ENCODE measurements at places on chromosomes 13 and 19.

GRCh38 chr13:111858571-111858970 is 208.4 kb upstream of the SOX1 start:
- DNase-seq, result no peak

GRCh38 chr19:3976495-3977241 is 5.8 kb upstream of the DAPK3 start:
- no peak for DNase-seq

DNA sequence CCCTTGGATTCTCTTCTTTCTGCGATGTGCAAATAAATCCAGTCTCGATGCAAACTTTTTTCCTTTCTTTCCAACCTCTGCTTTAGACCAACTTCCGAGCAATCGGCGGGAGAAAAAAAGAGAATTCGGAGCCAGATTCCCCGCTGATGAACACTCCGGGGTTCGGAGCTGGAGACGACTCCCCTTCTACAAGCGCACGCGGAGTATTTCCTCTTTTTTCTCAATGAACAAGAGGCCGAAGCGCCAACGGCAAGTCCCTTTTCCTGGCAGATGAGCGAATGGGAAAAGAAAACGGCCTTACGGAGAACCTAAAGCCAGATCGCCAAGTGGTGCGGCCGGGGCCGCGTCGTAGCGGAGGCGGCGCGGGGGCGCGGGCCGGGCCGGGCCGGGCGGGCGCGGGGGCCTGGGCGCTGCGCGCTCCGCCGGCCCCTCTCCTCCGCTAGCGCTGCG is 250 bp downstream of the SPRY2 start:
- no peak for DNase-seq

- DNase-seq, result no peak
These were observed 8.9 kb downstream of the ZC3H4 start for GRCh38 chr19:47104680-47105079.

DNA sequence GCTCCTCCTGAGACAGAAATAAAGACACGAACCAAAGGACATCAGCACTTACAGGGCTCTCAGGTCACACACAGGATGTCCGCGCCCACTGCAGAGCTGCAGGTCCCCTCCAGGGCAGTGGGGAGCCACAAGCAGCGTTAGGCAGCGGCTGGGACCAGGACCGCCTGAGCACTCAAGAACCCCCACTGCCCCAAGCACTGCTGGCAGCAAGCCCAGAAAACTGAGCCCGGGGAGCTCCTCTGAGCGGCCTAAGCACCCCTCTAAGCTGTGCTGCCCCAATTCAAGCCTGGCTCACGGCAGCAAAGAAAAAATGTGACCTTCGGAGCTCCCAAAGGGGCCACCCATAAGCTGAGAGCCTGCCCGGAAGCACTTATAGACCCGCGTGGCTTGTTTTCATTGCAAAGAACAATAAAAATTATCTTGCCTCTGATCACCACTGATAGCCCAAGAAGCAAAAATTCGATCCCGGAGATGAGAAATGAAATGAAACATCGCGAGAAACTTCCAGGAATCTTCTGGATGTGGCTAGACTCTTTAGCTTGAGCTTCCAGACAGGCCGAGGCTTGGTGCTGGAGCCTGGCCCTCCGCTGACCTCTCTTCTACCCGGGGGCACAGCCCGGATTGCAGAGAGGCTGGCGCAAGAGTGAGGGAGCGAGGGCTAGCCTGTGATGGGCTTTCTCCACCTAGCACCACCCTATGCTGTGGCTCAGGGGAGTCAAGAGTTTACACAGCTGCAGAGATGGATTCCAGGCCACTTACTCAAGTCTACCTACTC is 6.3 kb downstream of the DPP9 start:
- DNase-seq, result no peak

DNA sequence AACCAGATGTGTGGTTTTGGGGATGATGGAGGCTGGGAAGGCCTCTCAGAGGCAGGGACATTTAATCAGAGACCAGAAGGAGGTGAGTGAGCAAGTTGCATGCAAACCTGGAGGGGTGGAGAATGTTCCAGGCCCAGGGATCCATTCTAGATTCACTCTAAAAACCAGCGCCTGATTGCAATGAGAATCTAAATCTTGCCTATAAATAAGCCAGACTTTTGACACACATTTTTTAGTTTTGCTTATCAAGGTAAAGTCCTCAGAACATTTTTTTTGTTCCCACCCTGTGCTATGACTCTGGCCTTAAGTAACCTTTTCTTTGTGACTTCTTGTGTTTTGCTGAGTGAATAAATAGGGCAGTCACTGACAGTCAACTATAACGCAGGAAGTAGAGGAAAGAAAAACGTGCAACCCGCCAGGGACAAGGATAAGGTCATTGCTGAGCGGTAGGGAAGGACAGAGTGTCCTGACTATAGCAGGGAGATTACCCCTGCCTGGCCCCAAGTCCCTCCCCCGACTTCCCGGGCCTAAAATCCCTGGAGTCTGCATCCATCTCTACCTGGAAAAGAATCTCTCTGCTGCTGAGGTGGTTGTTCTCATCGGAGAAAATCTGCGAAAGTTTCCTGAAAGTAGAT is 14.4 kb downstream of the RGL3 start:
- no peak for DNase-seq

- no peak for DNase-seq
These were observed 10.0 kb downstream of the CALM3 start for GRCh38 chr19:46610851-46611770.

DNA sequence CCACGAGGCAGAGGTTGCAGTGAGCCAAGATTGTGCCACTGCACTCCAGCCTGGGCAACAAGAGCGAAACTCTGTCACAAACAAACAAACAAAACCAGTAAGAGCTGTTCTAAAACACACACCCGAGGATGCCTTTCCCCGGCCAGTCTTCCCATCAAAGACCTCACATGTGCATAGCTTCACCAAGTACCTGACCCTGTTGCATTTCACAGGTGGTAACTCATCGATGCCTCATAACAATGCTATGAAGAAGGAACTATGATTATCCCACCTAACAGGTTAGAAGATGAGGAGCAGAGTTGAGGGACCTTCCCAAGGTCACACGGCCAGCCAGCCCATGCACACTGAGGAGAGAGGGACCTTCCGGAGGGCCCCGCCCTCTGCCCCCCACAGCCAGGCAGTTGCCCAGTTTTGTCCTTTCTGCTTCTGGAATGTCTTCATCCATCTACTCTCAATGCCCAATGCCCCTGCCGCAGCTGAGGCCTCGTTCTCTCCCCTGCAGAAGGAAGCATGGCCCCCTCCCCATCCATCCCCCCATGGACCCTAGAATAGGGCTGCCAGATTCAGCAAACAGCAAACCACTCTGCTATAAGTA is 16.8 kb upstream of the LENG8 start:
- no peak for DNase-seq
